ENCODE measurements at places on chromosomes 16 and 17. TPM values are rescaled to one million over a fixed set of nuclear protein-coding genes. Genes with fewer than 3 reads are reported as not detected.

The KRTAP3-2 gene
- total RNA-seq, result not detected

The MMP25 gene
- total RNA-seq, result 1.3 TPM

- no peak for DNase-seq
These were observed 960.2 kb upstream of the EEF2KMT start for GRCh38 chr16:6057821-6058220.

DNA sequence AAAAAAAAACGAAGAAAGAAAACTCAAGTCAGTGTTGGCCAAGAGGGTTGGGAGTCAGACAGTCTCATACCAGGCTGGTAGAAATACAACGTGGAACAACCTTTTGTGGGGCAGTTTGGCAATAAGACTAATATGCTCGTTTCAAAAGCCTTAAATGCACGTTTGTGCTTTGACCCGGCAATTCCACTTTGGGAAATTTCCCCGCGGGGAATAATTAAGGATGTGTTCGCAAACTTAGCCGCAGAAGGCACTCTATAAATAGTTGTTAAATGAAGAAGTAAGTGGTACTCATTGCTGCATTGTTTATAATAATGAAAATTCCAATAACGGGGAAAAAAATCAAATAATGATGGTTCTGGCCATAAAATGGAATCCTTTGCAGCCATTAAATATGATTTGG, 664.8 kb upstream of the EEF2KMT start:
- no peak for DNase-seq

GRCh38 chr17:12357600-12357999, 308.1 kb upstream of the MYOCD start:
- no peak for DNase-seq

DNA sequence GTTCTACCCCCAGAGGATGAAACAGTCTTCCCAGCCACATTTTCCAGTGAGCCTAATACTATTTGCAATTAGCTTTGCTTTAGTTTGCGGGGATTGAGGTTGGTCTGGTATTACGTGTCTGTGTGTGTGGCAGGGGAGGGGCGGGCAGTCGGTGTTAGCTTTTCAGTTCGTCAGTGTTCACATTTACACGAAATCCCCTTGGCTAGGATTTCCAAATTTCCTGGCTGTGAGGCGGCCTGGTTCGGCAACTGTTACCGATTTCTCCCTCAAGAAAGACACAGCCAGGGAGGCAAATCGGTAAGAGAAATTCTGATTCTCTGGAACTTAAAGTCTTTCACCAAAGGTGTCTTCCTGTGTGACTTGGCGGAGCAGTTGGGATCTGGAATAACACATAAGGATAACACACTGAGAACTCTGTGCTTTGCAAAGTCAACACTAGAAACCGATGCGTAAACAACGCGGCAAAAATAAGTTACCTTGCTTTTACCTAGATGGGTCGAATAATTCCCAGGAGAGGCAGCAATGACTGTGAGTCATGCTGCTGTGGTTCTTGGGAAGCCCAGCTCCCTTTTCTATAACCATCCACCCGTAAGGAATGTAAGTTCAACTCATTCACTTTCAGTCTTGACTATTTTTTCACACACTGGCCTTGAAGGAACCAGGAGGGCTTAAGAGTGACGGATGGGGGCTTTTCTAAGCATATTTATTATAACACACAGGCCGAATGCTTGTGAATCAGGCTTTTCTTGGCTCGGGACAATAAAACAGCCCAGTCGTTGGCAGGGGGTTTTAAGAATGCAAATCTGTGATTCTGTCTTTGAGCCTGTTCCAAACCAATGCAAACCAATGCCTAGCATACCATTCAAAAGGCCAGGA, 24.2 kb downstream of the GPRC5B start:
- peak; percentile 95 for DNase-seq

- DNase-seq, result no peak
These were observed 36.7 kb downstream of the CMIP start for GRCh38 chr16:81481207-81481821.

DNA sequence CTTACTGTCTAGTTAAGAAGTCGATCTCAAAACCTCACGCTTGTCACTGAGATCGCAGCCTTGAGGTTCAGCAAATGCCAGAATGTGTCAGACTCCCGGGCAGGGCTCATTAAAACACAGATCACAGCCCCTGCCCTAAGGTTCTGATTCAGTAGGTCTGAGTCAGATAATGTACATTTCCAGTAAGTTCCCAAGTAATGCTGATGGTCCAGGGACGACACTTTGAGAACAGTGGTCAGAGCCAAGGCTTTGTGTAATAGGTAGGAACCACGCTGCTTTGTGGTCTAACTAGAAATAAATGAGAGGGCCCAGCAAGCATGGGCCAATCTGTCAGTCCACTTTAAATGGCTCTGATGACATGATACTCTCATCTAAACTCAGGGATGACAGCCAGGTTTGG, 228.6 kb downstream of the ZFHX3 start:
- DNase-seq, result peak; percentile 81

The KRTAP4-3 gene
- not detected for total RNA-seq

All from astrocyte (in vitro differentiated cells and primary cell).